ENCODE measurements at places on chromosomes 6 and 20.

- H3K27me3 ChIP-seq = no peaks in the 10 kb centered on the region
- H3K36me3 ChIP-seq = no peaks in the 10 kb centered on the region
- no peak overlapping the region for H3K4me3 ChIP-seq
- no peaks in the 10 kb centered on the region for H3K4me1 ChIP-seq
- DNase-seq = no peak
Observed at GRCh38 chr6:101689695-101690094, 296.2 kb downstream of the GRIK2 start.

GRCh38 chr6:155561966-155562364 lies 106.3 kb upstream of the NOX3 start:
- H3K27me3 ChIP-seq = no peaks in the 10 kb centered on the region
- H3K27ac ChIP-seq = no peak overlapping the region
- DNase-seq = no peak
- no peak overlapping the region for H3K4me3 ChIP-seq

DNA sequence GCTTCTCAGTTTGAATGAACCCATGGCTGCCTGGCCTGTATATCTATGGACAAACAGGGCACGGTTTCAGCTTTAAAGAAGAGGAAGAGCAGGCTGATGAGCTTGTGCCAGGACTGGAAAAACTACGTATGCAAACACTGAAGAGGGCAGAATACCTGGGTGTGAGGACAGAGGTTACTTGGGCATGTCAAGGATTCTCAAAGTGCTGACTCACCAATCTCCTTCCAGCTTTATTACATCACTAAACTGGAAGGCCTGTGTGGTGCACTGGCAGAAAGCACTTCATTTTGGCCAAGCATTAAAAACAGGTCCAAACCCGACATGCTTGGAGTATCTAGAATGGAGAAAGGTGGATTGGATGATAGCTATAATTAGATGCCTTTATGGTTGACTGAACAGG lies 95.2 kb downstream of the GMPR start:
- no peaks in the 10 kb centered on the region for H3K27me3 ChIP-seq
- H3K27ac ChIP-seq = peak overlapping the region; percentile 84
- H3K4me1 ChIP-seq = peaks cover 58% of the 10 kb centered on the region
- peak; percentile 79 for DNase-seq
- H3K36me3 ChIP-seq = no peaks in the 10 kb centered on the region

GRCh38 chr6:1858859-1859258 lies 249.1 kb downstream of the FOXC1 start:
- H3K36me3 ChIP-seq = no peaks in the 10 kb centered on the region
- no peaks in the 10 kb centered on the region for H3K27me3 ChIP-seq
- DNase-seq = no peak
- H3K4me1 ChIP-seq = no peaks in the 10 kb centered on the region
- H3K27ac ChIP-seq = no peak overlapping the region

GRCh38 chr6:78947529-78947928 lies 80.2 kb downstream of the IRAK1BP1 start:
- DNase-seq = peak; percentile 8
- no peaks in the 10 kb centered on the region for H3K27me3 ChIP-seq
- H3K36me3 ChIP-seq = peaks cover 79% of the 10 kb centered on the region
- no peak overlapping the region for H3K27ac ChIP-seq

DNA sequence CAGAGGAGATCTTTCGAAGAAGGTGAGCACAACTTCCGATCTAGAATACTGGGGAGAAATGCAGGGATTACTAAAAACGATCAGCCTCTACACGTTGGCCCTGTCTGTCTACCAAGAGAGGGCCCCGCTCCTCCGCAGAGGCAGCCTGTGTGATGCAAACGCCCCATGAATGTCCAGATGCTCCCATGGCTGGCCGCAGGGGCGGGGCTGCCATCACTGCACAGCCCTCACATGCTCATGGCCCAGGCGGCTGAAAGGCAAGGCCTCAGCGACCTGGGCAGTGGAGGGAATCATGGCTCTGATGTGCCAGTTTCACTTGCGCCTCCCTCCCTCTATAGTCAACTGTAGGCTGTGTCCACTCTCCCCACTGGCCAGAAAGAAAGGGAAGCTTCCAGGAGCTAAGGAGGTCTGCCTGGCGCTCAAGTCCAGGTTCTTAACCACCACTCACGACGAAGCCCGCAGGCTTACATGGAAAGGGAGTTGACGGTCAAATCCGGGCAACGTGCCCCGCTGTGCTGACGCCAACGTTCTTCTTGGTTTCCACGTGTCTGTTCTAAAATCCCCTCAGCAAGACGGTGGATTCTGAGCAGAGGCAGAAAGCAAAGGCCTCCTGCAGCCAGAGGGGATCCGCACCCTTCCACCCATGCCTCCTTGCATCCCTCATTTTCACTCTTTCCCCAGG lies 14.2 kb downstream of the PXDC1 start:
- no peaks in the 10 kb centered on the region for H3K27me3 ChIP-seq
- H3K4me3 ChIP-seq = no peak overlapping the region
- peak overlapping the region; percentile 66 for H3K27ac ChIP-seq
- peaks cover 42% of the 10 kb centered on the region for H3K36me3 ChIP-seq
- H3K4me1 ChIP-seq = peaks cover 43% of the 10 kb centered on the region

- no peak overlapping the region for H3K27ac ChIP-seq
- H3K4me1 ChIP-seq = peaks cover 17% of the 10 kb centered on the region
- H3K4me3 ChIP-seq = no peak overlapping the region
- no peaks in the 10 kb centered on the region for H3K36me3 ChIP-seq
Observed at GRCh38 chr20:53875452-53875851, 194.9 kb downstream of the BCAS1 start.

- H3K4me1 ChIP-seq = peaks cover 43% of the 10 kb centered on the region
- DNase-seq = peak; percentile 67
- H3K36me3 ChIP-seq = no peaks in the 10 kb centered on the region
- H3K27me3 ChIP-seq = no peaks in the 10 kb centered on the region
- H3K4me3 ChIP-seq = peak overlapping the region; percentile 43
- H3K27ac ChIP-seq = peak overlapping the region; percentile 63
Observed at GRCh38 chr6:113558966-113559365, 298.2 kb upstream of the MARCKS start.

DNA sequence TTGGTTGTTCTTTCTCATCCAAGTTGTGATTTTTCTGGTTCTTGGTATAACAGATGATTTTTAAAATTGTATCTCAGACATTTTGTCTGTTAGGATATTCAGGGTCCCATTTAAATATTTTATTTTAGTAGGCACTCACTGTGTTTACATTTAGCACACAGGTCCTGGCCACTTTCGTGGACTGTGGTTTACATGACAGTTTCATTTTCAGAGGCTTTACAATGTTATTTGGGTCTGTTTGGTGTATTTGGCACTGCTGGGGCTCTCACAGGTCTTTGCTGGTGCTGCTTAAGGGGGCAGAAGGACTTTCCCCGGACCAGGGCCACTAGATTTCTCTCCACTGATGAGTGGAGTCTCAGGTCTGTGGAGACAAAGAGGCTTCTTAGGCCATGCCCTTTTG lies 75.5 kb upstream of the TGM3 start:
- no peak overlapping the region for H3K4me3 ChIP-seq
- H3K4me1 ChIP-seq = no peaks in the 10 kb centered on the region
- DNase-seq = no peak
- H3K27me3 ChIP-seq = no peaks in the 10 kb centered on the region
- peaks cover 5% of the 10 kb centered on the region for H3K36me3 ChIP-seq
- H3K27ac ChIP-seq = no peak overlapping the region

- no peaks in the 10 kb centered on the region for H3K27me3 ChIP-seq
- no peak for DNase-seq
- no peaks in the 10 kb centered on the region for H3K36me3 ChIP-seq
Observed at GRCh38 chr6:20533746-20534294, 437 bp upstream of the CDKAL1 start.

DNA sequence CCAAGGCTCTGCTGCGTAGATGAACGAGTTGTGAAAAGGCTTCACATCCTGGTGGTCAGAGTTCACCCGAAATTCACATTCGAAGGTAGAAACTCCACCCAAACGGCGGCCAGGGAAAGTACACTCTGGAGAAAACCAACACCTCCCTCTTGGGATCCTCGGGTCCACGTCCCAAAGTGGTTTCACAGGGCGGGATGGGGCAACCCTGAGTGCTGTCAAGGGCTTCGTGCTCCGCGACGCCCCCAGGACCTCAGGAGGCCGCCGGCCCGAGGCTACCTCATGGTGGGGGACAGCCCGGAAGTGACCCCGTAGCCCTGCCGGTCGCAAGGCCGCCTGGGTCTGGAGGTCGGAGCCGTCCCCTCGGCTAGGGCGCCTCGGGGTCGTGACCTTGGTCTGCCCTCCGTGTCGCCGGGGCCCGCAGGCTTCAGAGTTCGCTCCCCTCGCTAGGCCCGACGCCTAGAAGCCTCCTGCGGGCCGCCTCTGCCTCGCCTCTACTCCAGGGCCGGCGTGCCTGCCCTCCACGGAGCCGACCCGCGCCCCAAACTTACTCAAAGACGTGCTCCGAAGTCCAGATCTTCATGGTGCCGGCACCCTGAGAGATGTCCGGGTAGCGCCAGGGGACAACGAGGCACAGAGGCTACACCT lies at the start of gene PRELID3B:
PRELID3B (minus strand) TSS at position 636 of the 645 bp plus-strand sequence; CDS start at position 580, 56 bp downstream.
- peaks cover 11% of the 10 kb centered on the region for H3K36me3 ChIP-seq
- peak within 1 kb of the TSS; percentile 52 for H3K27ac ChIP-seq
- H3K4me1 ChIP-seq = peaks cover 38% of the 10 kb centered on the region
- H3K27me3 ChIP-seq = no peaks in the 10 kb centered on the region
- DNase-seq = peak; percentile 67

DNA sequence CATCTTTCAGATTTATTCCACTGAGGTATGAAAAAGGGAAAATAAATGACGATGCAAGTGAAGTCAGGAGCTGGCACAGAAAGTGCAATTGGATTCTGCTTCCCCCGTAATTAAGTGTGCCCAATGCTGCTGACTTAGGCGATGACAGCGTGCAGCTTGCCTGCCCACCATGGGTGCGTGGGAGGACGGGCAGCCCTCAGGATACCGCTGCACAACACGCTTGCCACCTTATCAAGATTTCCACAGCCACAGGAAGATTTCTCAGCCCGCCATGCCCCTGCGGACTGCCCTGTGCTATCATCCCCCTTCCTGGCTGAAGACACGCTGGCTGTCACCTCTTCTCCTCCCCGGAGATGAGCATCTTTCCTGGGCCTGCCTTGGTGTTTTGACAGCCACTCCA lies 103.3 kb upstream of the BACH2 start:
- no peaks in the 10 kb centered on the region for H3K36me3 ChIP-seq
- no peak overlapping the region for H3K4me3 ChIP-seq
- H3K27ac ChIP-seq = no peak overlapping the region
- H3K4me1 ChIP-seq = no peaks in the 10 kb centered on the region

- no peaks in the 10 kb centered on the region for H3K27me3 ChIP-seq
- H3K36me3 ChIP-seq = no peaks in the 10 kb centered on the region
- no peaks in the 10 kb centered on the region for H3K4me1 ChIP-seq
- no peak overlapping the region for H3K4me3 ChIP-seq
- no peak for DNase-seq
Observed at GRCh38 chr6:5271926-5272325, 10.6 kb downstream of the FARS2 start.

- peak; percentile 10 for DNase-seq
- H3K36me3 ChIP-seq = 0 out of 2 replicates have a peak, but pooled peaks cover 5% of the 10 kb centered on the region
- no peak overlapping the region for H3K4me3 ChIP-seq
Observed at GRCh38 chr6:129543981-129544380, 166.0 kb downstream of the ARHGAP18 start.

DNA sequence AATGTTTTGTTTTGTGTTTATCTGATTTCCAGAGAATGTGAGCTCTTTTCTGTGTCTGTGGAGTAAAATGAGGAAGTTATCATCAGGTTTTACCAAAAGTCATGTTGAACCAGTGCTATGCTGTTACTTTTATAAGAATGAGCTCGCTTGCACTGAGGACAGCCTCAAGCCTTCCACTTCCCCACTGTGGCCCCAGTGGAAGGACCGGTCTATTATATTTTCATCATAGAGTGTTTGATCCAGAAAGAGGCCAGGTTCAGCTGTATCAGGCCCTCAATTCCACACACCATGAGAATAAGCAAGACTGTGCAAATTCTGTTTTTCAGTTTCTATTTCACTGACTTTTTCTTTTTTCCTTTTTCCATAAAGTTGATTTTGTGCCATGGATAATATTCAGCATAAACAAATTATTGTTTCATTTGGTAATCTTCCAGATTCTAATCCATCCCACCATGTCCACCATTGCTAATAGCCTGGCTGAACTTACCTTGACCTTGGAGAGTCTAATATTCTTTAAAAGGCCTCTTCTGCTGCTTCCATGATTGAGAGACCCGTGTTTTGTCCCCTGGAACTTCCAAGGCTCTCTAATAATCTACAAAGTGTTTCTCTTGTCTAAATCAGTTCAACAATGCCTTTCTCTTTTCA lies 286.2 kb downstream of the THBS2 start:
- DNase-seq = no peak
- no peaks in the 10 kb centered on the region for H3K27me3 ChIP-seq
- peaks cover 27% of the 10 kb centered on the region for H3K4me1 ChIP-seq

DNA sequence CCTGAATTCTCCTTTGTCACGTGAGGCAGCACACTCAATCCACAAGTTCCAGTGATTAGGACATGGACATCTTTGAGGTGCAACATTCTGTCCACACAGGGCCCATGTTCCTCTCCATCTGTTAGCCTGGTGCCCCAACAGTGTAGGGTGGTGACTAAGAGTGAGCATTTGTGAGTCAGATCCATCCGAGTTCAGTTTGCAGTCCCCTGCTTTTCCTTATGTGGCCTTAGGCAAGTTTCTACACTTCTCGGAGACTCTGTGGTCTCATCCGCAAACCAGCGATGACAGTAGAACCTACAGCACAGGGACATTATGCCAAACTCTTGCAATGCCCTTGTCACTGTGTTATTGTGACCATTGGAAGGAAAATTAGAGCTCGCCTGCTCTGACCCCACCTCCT lies 178.7 kb upstream of the CDH4 start:
- no peaks in the 10 kb centered on the region for H3K27me3 ChIP-seq
- no peaks in the 10 kb centered on the region for H3K36me3 ChIP-seq
- no peaks in the 10 kb centered on the region for H3K4me1 ChIP-seq
- DNase-seq = peak; percentile 12
- H3K4me3 ChIP-seq = no peak overlapping the region

- no peaks in the 10 kb centered on the region for H3K36me3 ChIP-seq
- H3K4me1 ChIP-seq = peaks cover 37% of the 10 kb centered on the region
- H3K27ac ChIP-seq = peak overlapping the region; percentile 35
- no peak overlapping the region for H3K4me3 ChIP-seq
- H3K27me3 ChIP-seq = no peaks in the 10 kb centered on the region
Observed at GRCh38 chr6:125197795-125198269, 44.3 kb downstream of the TPD52L1 start.

GRCh38 chr6:156776470-156776839 lies 723 bp upstream of the ARID1B start:
- H3K27me3 ChIP-seq = no peaks in the 10 kb centered on the region
- peak; percentile 71 for DNase-seq
- H3K4me1 ChIP-seq = peaks cover 31% of the 10 kb centered on the region
- H3K27ac ChIP-seq = peak overlapping the region; percentile 97

DNA sequence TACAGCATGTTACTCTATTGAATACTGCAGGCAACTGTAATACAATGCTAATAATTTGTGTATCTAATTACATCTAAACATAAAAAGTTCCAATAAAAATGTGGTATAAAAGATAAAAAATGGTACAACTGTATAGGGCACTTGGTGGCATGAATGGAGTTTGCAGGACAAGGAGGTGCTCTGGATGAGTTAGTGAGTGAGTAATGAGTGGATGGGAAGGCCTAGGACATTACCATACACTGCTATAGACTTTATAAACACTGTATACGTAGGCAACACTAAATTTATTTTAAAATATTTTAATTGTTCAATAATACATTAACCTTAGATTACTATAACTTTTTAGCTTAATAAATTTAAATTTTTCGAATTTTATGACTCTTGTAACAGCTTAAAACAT lies 579.6 kb upstream of the MAN1A1 start:
- H3K4me1 ChIP-seq = no peaks in the 10 kb centered on the region
- H3K27ac ChIP-seq = no peak overlapping the region
- no peak for DNase-seq
- no peaks in the 10 kb centered on the region for H3K36me3 ChIP-seq
- no peak overlapping the region for H3K4me3 ChIP-seq

- no peaks in the 10 kb centered on the region for H3K4me1 ChIP-seq
- no peak for DNase-seq
- H3K27ac ChIP-seq = no peak overlapping the region
- no peaks in the 10 kb centered on the region for H3K36me3 ChIP-seq
Observed at GRCh38 chr6:8825726-8826125, 390.4 kb upstream of the SLC35B3 start.
